ENCODE measurements at places on chromosomes 1 and 21.

DNA sequence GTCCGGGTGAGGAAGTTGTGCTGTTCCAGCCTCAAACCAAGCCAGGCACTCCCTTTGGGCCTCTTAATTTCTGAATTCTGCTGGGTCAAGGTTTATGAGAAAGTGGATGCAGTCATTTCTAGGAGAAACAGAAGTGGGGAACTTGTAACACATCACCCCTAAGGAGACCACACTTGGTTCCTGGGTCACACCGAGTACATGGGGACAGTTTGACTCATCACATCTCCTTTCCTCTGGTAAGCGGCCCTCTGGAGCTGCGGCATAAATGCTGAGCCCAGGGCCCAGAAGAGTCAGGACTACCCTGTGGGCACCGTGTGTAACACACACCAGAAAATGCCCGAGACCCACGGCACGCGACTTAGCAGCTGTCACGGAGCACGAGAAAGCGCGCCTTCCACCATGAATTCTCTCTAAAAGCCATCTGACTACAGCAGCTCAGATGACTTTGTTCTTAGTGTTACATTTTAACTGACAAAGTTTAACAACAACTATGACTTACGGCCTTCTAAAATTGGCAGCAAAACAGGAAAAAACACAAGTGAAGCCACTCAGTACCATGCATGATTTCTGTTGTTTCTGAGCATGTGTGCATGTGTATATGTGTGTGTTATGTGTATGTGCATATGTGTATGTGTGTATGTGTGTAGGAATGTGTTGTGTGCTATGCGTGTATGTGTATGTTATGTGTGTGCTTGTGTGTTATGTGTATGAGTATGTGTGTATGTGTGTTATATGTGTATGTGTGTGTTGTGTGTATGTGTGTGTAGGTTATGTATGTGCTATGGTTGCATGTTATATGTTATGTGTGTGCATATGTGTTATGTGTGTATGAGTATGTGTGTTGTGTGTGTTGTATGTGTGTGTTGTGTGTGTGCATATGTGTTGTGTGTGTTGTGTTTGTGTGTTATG lies 50.8 kb downstream of the TOMM20 start:
- DNase-seq = no peak

DNA sequence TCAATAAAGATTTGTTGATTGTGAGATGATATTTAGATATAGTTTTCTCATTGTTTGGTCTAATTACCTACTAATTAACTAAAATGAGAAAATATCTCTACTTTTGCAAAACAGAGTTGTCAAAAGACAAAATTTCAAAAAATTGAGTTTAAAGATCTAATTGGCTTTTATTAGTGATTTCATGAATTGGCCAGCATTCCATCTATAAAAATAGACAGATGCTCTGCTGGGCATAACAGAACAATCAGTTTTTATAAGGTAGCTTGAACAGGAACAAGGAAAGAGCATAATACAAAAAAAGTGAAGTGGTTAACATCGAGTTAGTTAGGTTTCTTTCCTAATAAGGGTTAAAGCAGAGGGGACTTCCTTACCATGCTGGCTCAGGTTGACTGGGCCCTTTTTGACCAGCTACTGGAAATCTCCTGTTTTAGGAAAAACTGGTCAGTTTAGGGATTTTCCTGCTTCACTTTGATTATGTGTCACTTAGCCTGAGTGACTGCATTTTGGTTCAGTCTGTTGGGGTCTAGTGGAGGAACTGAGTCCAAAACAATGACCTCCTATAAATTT lies 63.0 kb downstream of the VCAM1 start:
- no peak for DNase-seq

DNA sequence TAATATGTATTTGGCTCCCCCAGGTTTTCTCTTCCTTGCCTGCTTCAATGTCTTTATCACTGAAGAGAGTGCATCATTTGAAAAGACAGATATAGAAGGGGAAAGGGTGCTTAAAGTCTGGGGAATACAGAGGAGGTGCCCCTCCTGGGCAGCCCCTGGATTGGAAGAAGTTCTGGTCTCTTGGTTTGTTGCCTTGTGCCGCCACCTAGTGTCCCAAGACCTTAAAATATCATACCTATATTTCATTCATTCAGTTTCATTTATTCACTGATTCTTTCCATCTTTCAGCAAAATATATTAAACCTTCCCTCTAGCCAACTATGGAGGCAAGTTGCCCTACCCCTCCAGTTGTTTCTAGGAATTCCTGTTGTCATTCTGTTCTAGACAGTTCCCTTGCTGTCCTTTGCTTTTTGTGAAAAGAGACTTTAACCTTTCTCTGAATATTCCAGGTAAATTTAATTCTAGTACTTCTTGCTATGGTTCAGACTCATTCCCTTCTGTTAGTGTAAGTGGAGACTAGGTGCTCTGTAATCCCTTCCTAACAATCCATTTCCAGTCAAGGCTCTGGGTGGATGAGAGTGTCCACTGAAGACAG lies 56.1 kb downstream of the MEF2D start:
- peak; percentile 66 for DNase-seq

DNA sequence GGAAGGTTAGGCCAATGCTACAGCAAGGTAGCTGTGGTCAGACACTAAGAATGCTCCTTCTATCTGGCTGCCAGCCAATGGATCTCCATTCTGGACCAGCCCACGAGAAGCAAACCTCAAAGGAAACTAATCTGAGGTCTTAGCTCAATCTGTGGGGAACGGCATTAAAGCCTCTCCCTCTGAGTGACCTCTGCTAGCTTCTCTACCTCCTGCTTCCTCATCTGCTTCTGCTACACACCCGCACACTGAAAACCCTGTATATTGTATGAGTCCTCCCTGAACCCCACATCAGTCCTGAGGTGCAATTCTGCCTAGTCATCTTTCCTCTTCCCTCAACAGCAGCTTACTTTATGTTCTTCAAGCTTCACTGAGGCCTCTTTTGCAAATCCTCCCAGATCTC lies 6.9 kb upstream of the GALE start:
- no peak for DNase-seq

GRCh38 chr1:187648091-187648490 lies 819.3 kb downstream of the PLA2G4A start:
- DNase-seq = no peak

- no peak for DNase-seq
These were observed 302.5 kb downstream of the PDE4B start for GRCh38 chr1:66095190-66095589.

GRCh38 chr1:230979952-230980351 lies 1.1 kb downstream of the ARV1 start:
- no peak for DNase-seq

DNA sequence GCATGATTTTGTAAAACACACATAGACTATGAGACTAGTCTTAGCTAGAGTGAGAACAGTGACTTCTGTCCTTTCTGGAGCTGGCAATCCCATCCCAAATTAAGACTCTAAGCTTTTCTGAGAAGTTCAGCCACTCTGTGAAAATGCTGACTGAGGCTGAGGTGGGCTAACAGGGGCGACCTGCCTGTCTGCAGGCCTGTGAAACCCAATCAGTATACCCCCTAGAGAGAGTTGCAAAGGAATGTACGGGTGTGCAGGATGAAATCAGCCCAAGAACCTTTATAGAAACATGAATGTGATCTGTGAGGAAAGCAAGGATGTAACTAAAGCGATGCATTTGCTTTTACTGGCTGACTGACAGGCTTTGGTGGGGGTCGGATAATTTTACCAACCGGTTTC lies 16.0 kb upstream of the TBX15 start:
- no peak for DNase-seq

GRCh38 chr1:77688939-77689338 lies 6.5 kb upstream of the ZZZ3 start:
- DNase-seq = no peak

GRCh38 chr1:203103216-203103615 lies 17.4 kb upstream of the MYOG start:
- DNase-seq = no peak

- no peak for DNase-seq
These were observed 610 bp downstream of the COL6A2 start for GRCh38 chr21:46098303-46099141.

DNA sequence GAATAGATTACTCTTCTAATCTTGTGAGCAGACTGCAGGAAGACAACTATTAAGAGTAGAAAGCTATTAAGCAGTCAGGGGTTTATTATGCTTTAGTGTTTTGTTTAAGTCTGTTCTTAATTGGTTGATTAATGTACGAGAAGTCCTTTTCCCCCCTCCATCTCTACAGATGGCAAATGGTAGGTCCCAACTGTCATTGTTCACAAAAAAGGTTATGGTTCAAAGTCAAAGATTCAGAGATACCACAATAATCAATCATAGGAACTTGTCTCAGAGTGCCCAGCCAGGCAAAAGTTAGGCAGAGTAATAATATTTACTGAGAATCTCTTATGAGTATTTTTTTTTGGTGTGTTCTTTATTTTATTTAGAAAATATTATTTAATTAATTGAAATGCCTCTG lies 26.8 kb downstream of the NFIA start:
- no peak for DNase-seq

DNA sequence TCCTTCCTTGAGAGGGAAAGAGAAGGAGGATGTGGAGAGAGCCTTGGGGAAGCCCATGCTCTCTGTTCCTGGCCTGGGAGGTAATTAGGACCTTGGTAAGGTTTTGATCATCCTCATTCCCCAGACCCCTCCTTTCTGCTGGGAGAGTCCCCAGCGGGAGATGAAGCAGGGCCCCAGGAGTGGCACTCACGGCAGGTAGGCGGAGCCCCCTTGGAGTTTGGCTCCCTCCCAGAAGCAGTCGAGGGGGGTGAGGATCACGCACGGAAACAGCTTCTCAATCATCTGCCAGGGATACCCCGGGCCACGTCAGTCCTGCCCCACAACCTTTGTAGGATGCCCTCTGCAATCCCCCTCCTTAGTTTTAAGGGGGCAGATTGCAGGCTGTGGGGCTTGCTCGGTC lies 11.5 kb downstream of the PTCH2 start:
- DNase-seq = no peak

DNA sequence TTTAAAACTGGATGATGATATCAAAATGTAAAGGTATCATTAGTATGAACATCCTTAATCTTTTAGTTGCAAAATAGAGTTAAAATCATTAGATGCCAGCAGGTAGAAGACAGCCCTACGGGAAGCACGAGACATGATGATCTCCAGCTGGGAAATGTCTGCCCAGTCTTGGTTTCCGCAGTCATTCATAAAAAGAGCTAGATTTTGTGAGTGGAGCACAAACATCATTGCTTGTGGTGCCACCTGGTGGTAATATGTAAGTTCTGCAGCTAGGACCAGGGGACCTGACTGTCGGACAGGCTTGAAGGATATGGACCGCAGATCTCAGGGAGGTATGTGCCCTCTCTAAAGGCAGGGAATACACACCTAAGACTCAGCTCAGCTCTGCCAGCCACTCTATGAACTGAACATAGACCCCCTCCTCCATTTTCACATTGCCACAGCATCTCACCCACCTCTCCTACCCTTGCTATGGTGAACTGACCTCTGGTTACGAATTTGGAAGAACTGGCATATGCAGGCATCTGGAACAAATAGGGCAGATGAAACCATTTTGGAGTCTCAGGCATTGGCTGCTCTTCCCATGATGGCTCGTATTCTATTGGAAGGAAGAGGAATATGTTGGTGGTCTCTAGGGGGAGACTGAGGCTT lies 9.2 kb downstream of the FCMR start:
- DNase-seq = peak; percentile 87

DNA sequence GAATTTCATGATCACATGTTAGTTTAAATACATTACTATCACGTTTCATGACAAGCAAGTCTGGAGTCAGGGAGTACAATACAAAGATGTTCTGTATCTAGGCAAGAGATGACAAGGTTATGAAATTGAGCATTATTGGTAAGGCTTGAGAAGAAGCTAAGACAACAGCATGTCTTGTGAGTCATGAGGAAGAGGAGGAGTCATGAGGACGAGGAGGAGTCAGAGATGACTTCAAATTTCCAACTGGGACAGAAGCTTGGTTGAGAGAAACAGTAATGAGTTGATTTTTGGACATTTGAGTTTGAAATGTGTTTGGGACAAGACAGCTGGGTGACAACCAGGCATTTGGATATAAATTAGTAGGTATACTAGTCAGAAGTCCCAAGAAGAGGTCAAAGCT lies 4.3 kb upstream of the UBE2U start:
- DNase-seq = no peak

DNA sequence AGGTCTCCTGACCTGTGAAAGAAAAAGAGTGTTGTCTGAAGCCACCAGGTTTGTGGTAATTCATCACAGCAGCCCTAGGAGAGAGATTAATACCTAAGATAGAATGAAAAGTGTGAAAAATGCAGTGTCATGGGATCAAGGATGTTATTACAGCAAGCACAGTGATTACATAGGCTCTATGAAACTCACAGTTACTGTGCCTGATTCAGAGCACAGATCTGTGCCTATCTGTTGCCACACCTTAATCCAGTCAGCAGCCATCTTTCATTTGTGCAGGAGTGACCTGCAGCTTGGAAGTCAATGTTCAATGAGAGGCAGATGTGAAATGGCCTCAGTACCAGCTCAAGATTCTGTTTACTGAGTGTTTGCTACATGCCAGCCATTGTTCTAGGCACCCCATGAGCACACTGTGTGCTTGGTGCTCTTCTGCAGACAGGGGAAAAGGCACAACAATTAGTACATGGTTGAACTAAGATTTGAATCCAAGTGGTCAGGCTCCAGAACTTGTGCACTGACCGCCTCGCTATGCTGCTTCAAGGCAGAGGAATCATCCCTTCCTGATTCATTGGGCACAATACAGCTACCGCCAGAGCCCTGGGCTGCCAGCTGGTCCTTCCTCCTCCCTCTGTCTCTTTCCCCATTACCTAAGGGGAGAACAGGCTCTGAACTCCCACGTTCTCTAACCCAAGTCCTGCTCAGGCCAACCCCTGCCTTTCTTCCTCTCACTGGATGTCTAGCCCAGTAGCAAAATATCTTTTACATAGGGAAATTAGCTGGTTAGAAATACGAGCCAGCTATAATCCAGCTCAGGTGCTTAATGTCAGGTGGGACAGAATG lies 56.3 kb upstream of the NEK2 start:
- no peak for DNase-seq

- DNase-seq = no peak
These were observed 9.6 kb downstream of the PRCC start for GRCh38 chr1:156776942-156777341.

DNA sequence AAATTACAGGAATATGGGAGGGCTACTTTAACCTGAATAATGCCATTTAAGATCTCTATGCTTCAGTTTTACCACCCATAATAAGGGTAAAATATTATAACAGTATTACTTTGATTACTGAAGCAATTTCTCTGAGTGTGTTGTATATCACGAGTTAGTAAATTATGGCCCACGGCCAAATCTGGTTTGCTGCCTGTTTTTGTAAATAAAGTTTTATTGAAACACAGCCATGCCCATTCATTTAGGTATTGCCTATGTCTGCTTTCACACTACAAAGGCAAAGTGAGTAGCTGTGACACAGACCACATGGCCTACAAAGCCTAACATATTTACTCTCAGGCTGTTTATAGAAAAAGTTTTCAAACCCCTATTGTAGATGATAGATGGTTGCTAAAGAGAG lies 156.8 kb downstream of the CDC42BPA start:
- DNase-seq = no peak

Data from HEK293T (cell line).